ENCODE measurements at places on chromosomes 3 and 15.

DNA sequence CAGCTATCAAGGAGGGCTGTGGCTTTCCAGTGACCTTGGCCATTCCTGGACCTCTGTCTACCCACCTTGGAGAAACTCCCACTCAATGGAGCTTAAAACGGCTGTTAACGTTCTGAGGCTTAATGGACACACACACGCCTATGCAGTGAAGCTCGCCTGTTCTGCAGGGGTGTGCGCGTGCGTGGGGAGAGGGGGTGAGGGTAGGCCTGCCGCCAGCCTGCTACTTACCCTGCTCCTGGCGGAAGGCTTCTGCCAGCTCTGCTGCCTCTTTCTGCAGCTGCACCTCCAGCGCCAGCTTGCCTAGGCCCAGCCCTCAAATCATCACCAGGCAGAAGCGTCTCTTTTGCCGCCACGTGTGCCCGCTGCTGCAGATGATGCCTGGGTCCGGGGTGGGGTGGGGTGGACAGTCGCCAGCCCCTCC is 23.2 kb upstream of the PARL start:
- DNase-seq: no peak

- no peak for DNase-seq
Observed at GRCh38 chr3:197006446-197006845, 23.2 kb downstream of the MELTF start.

DNA sequence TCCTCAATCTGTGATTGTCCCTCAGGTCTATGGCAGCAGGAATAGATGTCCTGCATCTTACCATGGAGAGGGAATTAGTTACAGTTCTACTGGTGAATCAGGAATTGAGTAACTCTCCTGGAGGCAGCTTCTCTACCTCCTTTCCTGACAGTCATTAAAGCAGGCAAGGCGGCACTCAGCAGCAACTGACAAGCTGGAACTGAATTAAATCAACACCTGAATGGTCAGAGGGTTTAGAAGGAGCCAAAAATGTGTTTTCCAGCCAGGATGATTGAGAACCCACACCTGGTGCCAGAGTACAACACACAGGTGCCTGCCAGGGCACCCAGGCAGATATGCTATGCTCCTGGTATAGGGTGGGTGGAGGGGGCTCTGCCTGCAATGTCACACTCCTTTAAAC is 43.1 kb upstream of the TIPARP start:
- DNase-seq: no peak

- DNase-seq: no peak
Observed at GRCh38 chr15:81161851-81162250, 27.8 kb downstream of the CFAP161 start.

DNA sequence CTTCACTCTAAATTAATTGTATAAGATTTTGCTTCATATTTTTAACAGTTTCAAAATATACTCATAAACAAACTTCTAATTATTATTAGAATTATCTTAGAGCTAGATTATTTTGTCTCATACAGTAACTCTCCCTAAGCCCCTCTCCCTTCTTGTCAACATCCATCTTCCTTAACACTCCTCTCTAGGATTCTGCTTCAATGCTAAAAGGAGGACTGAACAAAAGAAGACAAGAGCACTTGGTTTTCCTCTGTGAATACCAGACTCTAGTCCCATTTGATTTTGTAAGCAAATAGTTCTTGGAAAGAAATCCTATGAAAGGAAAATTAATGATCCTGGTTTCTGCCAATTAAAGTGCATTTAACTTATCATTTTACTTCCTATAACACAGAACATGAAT is 91.8 kb downstream of the KCNMB2 start:
- no peak for DNase-seq

- DNase-seq: no peak
Observed at GRCh38 chr3:166304584-166304983, 467.4 kb upstream of the BCHE start.

DNA sequence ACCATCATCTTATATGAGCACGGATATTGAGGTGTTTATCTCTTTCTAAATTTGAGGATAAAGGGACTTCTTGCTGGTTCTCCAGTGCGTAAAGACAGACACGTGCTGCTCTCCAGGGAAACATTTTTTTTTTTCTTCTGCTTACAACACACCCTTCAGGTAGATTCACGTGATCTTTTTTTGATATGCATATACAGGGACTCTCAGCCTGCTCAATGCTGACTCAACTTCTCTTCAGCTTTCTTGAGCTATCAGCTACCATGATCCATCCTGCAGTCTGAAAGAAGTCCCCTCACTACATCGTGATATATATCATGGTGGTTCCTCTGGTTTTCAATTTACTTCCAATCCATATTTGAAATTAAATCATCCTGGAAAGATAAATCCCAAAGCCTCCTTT is 87.1 kb upstream of the SLITRK3 start:
- no peak for DNase-seq

DNA sequence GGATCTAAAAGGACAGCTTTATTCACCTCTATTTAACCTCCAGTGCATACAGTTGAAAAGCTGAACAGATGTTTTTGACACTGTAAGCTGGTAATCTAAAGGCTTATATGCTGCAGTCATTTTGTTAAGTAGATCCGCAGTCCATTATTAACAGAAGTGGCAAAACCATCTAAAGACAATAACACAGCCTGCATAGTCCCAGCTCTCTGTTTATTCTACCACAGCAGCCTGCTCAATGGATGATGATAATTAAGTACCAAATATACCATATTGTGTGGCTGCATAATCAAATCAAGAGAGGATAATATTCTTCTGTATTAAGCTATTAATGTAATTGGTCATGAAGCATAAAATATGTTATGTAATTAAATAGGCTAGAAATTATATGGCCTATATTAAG is 207.1 kb downstream of the MEIS2 start:
- DNase-seq: no peak

DNA sequence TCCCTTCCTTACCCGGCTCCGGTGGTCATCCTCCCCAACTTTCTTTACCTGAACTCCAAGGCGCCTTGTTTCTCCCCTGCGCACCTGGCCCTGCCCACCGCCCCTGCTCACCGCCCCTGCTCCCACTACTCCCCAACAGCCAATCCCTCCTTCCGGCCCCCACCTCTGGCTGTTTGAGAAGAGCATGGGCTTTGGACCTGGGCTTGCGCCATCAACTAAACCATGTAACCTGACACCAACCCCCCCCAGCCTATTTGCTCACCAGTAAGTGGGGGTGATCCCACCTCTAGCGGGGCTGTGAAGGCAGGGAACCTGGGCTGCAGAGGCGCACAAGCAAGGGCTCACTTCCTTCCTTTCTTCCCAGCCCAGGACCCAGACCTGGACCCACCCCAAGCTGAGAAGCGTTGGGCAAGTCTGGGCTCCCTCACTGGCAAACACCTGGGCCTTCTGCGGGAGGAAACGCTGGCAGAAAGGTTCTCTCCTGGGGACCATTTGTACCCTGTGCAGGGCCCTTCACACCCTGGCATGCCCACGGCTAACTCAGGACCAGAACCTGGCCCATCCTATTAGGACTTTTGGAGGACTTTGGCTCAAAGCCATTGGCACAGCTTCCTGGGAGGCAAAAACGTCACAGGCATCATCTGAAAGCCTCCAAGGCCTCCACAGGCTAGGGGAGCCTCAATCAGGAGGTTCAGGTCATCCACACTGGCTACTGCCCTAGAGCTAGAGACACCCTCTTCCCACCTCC is at the start of gene PLXNB1:
PLXNB1 (minus strand) TSS at position 127 of the 748 bp plus-strand sequence. CDS start 5,475 bp downstream, outside the sequence.
- DNase-seq: no peak

DNA sequence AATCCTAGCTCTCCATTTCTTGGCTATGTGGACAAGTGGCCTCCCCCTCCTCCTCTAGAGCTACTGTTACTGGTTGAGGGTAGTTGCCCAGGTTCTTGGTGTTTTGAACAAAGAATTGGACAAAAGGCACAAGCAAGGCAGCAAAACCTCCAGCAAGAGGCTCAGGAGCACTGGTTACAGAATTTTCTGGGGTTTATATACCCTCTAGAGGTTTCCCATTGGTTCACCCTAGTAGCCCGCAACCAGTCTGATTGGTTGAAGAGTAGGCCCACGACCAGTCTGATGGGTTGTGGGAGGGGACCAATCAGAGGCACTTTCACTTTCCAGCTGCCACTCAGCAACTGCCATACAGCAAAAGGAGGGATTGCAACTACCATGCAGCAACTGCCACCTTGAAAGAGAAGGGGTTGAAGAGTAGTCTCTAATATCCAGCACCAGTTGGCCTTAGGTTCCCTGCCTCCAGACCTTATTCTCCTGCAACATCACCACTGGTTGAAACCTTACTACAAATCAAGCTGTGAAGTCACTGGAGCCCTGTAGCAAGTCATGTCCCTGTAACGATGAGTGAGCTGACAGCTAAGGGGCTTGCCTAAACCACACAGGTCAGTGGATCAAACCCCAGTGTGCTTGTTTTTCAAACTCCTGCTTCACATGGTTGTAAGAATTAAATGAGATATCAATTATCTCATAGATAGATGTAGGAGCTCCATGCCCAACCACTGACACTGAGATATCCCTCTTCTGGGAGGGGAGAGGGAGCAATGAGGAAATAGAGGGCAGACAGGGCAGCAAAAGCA is 2.9 kb upstream of the C15orf39 start:
- no peak for DNase-seq

GRCh38 chr3:71796290-71796689 is 11.3 kb upstream of the PROK2 start:
- DNase-seq: no peak

DNA sequence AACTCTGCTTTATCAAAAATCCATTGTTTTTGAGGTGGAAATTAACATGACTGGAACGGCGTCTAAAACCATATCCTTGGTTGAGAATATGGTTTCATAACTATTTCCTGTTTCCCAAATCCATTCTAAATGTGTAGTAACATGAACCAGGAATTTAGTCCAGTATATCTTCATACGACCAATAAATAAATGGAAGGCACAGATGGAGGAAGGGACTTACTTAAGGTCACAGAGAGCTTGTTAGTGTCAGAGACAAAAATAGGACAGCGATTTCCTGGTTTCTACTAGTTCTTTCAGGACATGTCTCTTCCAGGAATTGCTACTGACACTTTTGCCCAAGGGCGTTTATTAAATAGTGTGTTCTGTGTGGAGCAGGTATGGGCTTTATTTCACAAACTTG is 41.2 kb downstream of the HES1 start:
- DNase-seq: no peak

- DNase-seq: no peak
Observed at GRCh38 chr15:80823120-80823519, 44.0 kb downstream of the CEMIP start.

DNA sequence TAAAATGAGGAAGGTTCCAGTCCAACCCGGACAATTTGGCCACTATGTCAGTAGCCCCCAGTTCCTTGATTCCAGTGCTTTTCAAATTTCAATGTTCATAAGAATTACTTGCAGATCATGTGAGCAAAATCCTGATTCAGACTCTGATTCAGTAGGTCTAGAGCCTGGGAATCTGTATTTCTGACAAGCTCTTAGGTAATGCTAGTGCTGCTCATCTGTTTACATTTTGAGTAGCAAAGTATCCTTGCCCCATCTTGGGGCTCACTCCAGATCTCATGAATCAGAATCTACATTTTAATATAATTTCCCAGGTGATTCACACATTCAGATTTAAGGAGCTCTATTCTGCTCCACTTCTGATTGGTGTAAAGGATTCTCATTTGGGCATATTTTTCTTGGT is 142.0 kb downstream of the NAALADL2 start:
- no peak for DNase-seq

DNA sequence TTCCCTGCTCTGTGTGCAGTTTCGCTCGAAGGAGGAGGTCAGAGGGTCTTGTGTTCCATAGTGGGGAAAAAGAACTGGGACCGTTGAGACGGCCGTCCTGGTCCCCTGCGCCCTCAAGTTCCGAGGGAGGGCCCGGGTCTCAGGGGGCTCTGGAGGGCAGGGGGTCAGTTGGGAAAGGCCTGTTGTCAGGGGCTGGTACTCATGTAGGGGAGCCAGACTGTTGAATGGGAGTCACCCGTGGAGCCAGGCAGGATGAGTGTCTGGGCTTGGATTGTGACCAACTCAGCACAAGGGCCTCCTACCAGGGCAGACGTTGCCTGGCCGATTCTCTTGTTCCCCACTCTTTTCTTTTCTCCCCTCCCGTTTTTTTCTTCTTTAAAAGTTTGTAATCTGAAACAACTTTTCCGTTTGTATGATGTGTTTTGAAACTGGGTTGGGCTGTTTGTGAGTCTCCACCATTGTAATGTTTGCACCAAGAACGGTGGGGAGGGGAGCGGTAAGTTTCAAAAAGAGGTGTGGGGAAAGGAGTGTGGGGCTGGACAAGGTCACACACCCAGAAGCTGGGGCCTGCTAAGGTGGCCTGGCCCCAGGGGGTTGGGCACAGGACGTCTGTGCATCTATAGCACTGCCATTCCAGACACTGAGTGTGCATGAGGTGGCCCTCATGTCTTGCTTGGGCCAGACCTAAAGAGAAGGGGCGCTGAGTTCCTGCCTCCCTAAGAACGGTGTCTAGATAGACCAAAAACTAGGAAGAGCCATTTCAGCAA is 1.1 kb downstream of the CMTM7 start:
- no peak for DNase-seq

DNA sequence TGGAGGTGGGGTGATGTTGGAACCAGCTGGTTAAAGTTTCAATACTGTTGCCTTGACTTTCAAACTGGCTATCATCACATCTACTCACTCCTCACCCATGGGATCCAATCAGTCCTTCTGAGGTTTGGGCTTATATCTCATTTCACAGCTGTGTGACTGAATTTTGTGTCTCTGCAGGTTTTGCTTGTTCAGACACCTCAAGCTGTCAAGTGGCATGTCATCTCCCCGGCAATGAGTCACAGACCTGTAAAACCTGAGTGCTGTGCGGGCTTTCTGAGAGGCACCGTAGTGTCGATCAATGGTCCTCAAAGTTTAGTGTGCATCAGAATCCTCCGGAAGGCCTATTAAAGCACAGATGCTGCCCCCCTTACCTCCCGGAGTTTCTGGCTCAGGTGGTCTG is 86.4 kb upstream of the RORA start:
- no peak for DNase-seq

DNA sequence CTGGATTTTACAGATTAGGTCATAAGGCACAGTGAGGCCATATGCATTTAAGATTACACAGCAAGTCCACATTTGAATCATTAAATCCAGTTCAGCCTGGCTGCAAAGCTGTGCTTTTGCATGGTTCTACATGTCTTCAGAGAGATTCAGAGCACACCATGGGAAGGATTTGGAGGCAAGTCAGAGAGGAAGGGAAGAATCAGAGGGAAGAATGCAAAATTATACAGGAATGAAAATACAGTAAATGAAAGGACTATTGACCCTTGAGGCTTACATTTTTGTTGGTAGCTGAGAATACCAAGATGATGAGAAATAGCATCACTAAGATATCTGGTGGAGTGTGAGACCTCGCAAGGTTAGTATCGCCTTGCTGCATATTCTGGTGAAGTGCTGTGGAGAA is 13.9 kb downstream of the FILIP1L start:
- no peak for DNase-seq

GRCh38 chr15:33194237-33194636 is 277 bp downstream of the FMN1 start:
- DNase-seq: no peak

DNA sequence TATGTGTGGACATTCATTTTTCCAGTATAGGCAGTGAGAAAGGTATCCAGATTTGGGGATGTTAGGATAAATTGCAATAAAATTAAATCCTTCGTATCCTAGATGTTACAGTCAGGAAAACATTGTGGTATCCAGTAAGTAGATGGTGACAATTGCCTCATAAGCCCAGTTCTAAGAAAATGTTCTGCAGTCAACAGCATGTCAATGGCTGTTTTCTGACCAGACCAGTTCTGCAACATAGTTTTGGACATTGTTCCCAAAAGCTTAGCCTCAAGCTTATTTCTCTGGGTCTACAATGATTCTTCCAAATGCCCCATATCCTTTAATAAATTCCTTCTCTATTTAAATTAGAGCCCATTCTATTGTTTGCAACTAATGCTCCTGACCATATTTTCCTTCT is 480.7 kb downstream of the FHIT start:
- DNase-seq: no peak
